ENCODE measurements at places on chromosomes 3 and 15. TPM values are rescaled to one million over a fixed set of nuclear protein-coding genes. Genes with fewer than 3 reads are reported as not detected.
A peak's percentile ranks its signal among the peaks of the same experiment; 100 is the strongest.

- no peaks in the 10 kb centered on the region for H3K27me3 ChIP-seq
- H3K36me3 ChIP-seq, result no peaks in the 10 kb centered on the region
- H3K4me3 ChIP-seq, result no peak overlapping the region
- DNase-seq, result no peak
- H3K4me1 ChIP-seq, result no peaks in the 10 kb centered on the region
These were observed 19.5 kb downstream of the LNP1 start for GRCh38 chr3:100420885-100421284.

DNA sequence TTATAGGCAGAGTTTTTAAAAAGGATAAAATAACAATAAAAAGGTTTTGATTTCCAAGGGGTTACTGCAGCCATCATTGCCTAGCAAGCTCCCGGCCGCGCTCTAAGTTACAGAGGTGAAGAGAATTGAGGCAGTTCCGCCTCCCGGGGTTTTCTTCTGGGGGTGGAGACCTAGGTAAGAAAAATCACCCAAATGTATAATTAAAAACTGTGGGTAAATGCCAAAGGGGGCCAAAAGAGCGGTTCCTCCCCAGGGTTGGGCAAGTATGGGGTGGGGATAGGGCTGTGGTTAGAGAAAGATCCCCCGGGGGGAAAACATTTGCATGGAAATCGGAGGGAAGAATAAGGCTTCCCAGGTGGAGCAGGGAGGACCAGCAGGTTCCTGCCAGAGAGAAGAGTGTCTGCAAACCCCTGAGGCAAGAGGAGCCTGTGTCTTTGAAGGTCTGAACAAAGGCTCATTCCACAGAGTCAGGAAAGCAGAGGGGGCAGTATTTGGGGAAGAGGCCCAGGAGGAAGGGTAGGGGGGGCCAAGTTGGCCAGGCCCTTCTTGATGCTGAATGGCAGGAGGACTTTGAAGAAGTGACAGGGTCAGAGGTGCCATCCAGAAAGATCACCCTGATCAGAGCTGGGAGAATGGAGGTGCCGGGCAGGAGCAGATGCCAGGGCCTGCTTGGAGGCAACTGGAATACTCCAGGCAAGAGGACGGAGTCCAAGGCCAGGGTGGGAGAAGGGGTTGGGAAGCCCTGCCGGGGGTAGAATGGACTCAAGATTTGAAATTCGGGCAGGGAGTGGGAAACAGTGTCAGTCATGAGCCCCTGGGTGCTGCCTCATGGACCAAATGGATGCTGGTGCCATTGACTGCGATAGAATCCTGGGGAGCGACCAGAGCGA, 152.9 kb upstream of the RGMA start:
- no peak for DNase-seq
- no peaks in the 10 kb centered on the region for H3K36me3 ChIP-seq
- no peak overlapping the region for H3K4me3 ChIP-seq
- no peak overlapping the region for H3K27ac ChIP-seq
- no peaks in the 10 kb centered on the region for H3K4me1 ChIP-seq

- peaks cover 22% of the 10 kb centered on the region for H3K27me3 ChIP-seq
- no peaks in the 10 kb centered on the region for H3K36me3 ChIP-seq
- H3K27ac ChIP-seq, result no peak overlapping the region
These were observed 63.9 kb downstream of the ST8SIA2 start for GRCh38 chr15:92457471-92458041.

- peaks cover 7% of the 10 kb centered on the region for H3K4me1 ChIP-seq
- H3K27ac ChIP-seq, result no peak overlapping the region
- no peak for DNase-seq
- H3K4me3 ChIP-seq, result no peak overlapping the region
These were observed 11.4 kb downstream of the AMOTL2 start for GRCh38 chr3:134362670-134363380.

GRCh38 chr15:27873039-27873438, 226.1 kb downstream of the OCA2 start:
- H3K4me3 ChIP-seq, result no peak overlapping the region
- no peak for DNase-seq
- H3K36me3 ChIP-seq, result no peaks in the 10 kb centered on the region
- H3K27ac ChIP-seq, result no peak overlapping the region

- no peak overlapping the region for H3K4me3 ChIP-seq
- H3K4me1 ChIP-seq, result no peaks in the 10 kb centered on the region
- DNase-seq, result no peak
- H3K36me3 ChIP-seq, result peaks cover 4% of the 10 kb centered on the region
These were observed 4.7 kb downstream of the FAM98B start for GRCh38 chr15:38458646-38459045.

GRCh38 chr3:77283108-77283507, 243.2 kb downstream of the ROBO2 start:
- H3K4me3 ChIP-seq, result no peak overlapping the region
- no peaks in the 10 kb centered on the region for H3K36me3 ChIP-seq
- no peaks in the 10 kb centered on the region for H3K27me3 ChIP-seq
- no peak for DNase-seq
- no peak overlapping the region for H3K27ac ChIP-seq

DNA sequence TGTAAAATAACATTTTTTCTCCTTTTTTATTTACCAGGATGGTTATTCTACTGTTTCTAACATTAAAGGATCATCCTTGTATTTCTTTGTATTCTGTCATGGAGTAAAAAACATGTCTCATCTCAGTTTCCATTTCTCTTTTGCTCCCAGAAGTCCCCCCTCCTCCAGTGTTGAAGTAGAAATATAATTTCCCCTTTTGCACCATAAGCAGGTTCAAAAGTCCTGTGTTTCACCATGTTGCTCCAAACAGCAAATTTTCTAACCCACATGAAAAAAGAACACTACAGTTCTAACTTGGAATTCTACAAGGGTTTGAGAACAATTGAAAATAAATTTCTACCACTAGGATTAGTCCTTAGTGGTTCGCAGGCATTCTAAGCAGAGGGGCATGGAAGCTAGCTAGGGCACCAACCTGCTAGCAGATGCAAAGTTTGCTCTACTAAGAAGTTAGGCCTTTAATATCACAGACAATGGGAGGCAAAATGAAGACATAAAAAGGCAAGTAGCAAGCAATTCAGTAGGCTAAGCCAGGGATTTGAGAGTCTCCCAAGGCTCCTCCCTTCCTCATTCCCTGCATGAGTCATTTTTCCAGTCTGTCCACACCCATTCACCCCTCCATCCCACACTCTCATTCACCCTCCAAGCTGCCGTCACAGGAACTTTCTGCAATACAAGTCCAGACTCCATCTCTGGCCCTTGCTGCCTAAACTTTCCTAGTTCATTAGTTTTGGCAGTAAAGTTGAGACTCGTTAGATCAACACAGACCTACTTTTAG, 2.3 kb upstream of the MBNL1 start:
- H3K27ac ChIP-seq, result peak overlapping the region; percentile 96
- peaks cover 8% of the 10 kb centered on the region for H3K4me1 ChIP-seq
- peak; percentile 61 for DNase-seq
- H3K36me3 ChIP-seq, result peaks cover 17% of the 10 kb centered on the region
- H3K4me3 ChIP-seq, result no peak overlapping the region

DNA sequence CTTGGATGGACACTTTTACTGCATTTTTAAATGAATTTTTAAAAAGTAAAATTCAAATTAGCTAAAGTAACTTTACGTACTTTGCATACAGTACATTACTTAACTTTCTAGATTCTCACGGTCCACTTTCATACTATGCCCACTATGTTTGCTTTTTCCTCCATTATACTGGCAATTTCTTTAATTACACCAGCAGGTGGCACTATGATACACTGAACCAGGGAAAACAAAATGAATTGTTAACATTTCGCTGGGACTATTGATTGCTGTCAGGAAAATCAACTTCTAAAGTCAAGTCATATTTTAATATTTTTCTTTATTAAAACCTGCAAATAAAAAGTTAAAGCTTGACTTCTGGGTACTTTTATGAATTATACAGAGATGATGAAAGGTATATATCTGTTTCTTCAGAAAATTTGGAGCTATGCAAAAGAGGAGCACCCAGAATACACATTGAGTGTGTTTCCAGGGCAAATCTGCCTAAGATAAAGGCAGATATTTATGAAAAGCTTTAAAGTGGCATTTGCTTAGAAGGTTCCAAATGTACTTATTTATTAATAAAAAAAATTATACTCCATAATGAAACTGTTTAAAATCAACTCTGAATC, 21.8 kb upstream of the POU1F1 start:
- H3K27me3 ChIP-seq, result no peaks in the 10 kb centered on the region
- no peaks in the 10 kb centered on the region for H3K36me3 ChIP-seq
- DNase-seq, result peak; percentile 29
- no peak overlapping the region for H3K27ac ChIP-seq
- no peaks in the 10 kb centered on the region for H3K4me1 ChIP-seq

GRCh38 chr15:83992324-83993031, 243.1 kb upstream of the GOLGA6L4 start:
- no peak overlapping the region for H3K4me3 ChIP-seq
- H3K27ac ChIP-seq, result no peak overlapping the region
- H3K4me1 ChIP-seq, result no peaks in the 10 kb centered on the region
- DNase-seq, result no peak
- H3K27me3 ChIP-seq, result 0 out of 2 replicates have a peak, but pooled peaks cover 4% of the 10 kb centered on the region
- H3K36me3 ChIP-seq, result no peaks in the 10 kb centered on the region

DNA sequence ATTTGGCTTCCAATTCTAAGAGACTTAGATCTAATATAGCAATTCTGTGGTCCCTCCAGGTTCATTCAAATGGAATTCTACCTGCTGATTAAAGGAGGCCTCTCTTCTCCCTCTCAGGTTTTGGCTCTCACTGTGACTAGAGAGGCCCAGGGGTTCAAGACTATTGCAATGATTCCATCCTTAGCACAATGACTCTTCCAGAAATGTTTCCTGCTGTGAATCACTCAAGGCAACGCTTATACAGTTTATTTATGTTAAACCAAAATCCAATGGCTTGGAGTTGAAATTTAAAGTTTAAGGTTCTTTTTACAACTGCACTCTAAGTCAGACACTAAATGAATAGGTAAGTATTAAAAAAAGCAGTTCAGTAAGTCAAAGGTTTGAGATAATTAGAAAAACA, 39.9 kb downstream of the IFT57 start:
- H3K27ac ChIP-seq, result no peak overlapping the region
- DNase-seq, result no peak
- H3K36me3 ChIP-seq, result no peaks in the 10 kb centered on the region
- H3K4me3 ChIP-seq, result no peak overlapping the region

DNA sequence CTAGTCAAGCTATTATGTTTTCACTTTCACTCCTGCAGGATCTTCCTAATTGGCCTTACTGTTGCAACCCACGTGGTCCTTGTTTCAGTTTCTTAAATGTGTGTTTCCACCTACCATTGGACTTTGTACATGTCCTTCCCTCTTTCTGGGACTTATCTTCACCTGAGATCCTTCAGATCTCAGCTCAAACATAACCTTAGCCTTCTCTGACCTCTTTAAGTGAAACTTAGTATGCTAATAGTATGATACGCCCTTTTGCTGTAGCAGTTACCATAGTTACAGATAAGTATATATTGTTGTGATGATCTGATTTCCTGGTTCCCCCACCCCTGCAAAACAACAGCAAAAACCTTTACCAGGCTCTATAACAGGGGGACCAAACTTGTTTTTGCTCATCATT, 35.2 kb downstream of the U2SURP start:
- no peak overlapping the region for H3K4me3 ChIP-seq
- DNase-seq, result no peak
- H3K27ac ChIP-seq, result no peak overlapping the region
- H3K36me3 ChIP-seq, result peaks cover 92% of the 10 kb centered on the region
- H3K4me1 ChIP-seq, result no peaks in the 10 kb centered on the region
- no peaks in the 10 kb centered on the region for H3K27me3 ChIP-seq

DNA sequence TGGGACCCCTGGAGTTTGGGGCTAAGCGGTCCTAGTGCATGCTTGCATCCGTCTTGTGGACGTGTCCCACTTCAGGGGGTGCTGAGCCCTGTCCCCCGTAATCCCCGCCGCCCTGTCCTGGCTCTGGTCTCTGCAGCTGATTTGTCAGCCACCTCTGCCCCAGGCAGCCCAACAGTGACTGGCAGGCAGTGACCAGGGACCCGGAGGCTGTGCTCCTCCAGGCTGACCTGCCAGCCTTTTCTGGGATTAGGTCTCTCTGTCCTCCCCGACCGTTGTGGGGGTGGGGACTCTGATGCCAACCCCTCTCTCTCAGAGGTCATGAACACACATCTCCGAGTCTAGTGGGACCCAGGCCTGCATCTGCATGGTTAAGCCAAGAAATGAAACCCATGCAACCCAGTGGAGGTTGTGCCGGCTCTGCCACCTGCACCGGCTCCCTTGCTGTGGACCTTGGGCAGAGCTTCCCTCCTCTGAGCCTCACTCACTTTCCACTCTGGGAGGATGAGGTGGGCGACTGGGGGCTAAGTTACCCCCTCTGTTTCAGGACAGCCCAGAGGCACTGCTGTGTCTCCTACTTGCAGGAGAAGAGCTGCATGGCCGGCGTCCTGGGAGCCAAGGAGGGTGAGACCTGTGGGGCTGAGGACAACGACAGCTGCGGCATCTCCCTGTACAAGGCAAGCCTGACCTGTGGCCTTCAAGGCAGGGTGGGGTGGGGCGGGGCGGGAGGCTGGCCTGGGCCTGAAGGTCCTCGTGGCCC, 60.2 kb downstream of the FBLN2 start:
- H3K27ac ChIP-seq, result no peak overlapping the region
- DNase-seq, result no peak
- H3K4me3 ChIP-seq, result no peak overlapping the region
- H3K36me3 ChIP-seq, result no peaks in the 10 kb centered on the region

DNA sequence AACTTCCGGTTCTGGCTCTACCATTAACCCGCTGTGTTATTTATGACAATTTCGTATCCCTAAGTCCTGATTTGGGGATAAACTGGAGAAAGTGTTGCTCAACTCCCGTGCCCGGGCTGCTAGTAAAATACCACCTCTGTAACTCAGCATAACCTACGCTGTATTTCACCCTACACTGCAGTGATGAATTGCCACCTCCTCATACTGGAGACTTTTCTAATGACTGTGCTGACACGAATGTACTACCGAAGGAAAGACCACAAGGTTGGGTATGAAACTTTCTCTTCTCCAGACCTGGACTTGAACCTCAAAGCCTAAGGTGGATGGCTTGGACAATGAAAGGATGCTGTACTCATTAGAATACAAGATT, 16.5 kb downstream of the SLC51A start:
- H3K4me1 ChIP-seq, result no peaks in the 10 kb centered on the region
- H3K36me3 ChIP-seq, result peaks cover 9% of the 10 kb centered on the region
- H3K27me3 ChIP-seq, result no peaks in the 10 kb centered on the region
- no peak overlapping the region for H3K4me3 ChIP-seq

GRCh38 chr3:29922992-29923746, 642.3 kb downstream of the RBMS3 start:
- H3K4me1 ChIP-seq, result no peaks in the 10 kb centered on the region
- no peaks in the 10 kb centered on the region for H3K36me3 ChIP-seq
- H3K4me3 ChIP-seq, result no peak overlapping the region
- no peak for DNase-seq

DNA sequence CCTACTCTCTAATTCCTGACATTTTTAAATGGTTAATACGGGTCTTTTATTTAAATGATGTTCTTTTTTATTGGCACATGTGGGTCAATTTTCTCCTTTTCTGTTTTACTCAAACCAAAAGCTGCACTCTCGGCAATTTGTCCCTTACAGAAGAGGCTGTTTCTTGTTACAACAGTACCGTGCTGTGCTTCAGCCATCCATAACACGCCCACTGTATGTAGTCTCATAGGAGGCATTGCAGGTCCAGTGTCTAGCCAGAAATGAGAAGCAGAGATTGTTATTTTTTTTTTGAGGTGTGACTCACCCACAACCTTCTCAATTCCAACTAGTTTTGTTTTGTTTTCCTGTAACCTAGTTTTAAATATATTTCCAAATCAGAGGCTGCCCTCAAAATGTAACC, 164.6 kb downstream of the GMNC start:
- H3K36me3 ChIP-seq, result no peaks in the 10 kb centered on the region
- no peaks in the 10 kb centered on the region for H3K4me1 ChIP-seq
- H3K27me3 ChIP-seq, result no peaks in the 10 kb centered on the region
- no peak overlapping the region for H3K27ac ChIP-seq
- H3K4me3 ChIP-seq, result no peak overlapping the region

The LRRIQ4 gene
- not detected for total RNA-seq

The PLSCR2 gene
- total RNA-seq, result 0.40 TPM

The SENP8 gene
- total RNA-seq, result 2.8 TPM

The WDR53 gene
- total RNA-seq, result 14.6 TPM

The ATP2B2 gene
- not detected for total RNA-seq

The MEIS2 gene
- 34.9 TPM for total RNA-seq

Data from K562 (cell line).